CD4-positive, alpha-beta T cell treated with Interleukin-4 for 4 hours (primary cell): ENCODE measurements at places on chromosomes 1 and 21.
A peak's percentile ranks its signal among the peaks of the same experiment; 100 is the strongest.

DNA sequence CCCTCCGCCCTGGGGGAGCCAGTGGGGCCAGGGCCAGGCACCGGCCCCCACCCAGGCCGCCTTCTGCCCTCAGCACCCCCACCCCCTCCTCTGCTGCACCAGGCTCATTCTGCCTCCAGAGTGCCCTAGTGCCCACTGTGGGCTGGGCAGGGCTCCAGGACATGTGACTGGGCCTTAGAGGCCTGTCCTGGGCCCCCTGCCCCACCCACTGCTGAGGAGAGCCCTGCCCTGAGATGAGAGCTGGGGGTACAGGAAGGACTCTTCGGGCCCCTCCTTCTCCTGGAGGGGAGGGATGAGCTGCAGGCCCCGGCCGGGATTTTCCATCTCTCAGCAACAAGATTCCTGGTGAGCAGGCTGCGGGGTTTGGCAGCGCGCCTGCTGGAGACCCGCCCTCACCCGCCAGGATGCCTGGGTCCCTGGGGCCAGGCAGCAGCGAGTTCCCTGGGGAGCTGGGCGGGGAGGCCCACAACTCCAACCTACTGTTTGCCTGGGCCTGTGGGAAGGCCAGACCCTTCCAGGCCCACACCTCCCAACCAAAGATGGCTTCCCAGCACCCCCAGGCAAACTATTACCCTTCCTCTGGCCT is 14.0 kb downstream of the AHDC1 start:
- no peak for DNase-seq

DNA sequence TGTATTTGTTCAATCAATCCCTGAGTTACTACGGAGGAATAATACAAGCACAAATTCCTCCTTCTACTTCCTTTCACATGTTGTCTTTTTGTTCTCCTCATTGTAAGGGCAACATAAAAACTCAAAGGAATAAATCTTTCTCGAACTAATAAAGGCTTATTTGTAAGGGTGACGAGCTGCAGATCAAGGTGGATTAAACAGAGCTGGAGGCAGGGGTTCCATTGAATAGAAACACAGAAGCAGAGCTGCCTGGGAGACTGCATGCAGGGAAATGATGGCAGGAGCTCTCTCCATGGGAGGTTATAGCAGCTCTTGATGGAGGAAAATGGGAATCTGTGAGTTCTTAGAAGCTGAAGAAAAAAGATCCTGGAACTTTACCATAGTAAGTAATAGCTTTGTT is 160.2 kb downstream of the CYYR1 start:
- DNase-seq: no peak

- DNase-seq: no peak
Observed at GRCh38 chr1:211538287-211538686, 40.7 kb downstream of the SLC30A1 start.

- no peak for DNase-seq
Observed at GRCh38 chr1:17422461-17422860, 17.0 kb downstream of the RCC2 start.

DNA sequence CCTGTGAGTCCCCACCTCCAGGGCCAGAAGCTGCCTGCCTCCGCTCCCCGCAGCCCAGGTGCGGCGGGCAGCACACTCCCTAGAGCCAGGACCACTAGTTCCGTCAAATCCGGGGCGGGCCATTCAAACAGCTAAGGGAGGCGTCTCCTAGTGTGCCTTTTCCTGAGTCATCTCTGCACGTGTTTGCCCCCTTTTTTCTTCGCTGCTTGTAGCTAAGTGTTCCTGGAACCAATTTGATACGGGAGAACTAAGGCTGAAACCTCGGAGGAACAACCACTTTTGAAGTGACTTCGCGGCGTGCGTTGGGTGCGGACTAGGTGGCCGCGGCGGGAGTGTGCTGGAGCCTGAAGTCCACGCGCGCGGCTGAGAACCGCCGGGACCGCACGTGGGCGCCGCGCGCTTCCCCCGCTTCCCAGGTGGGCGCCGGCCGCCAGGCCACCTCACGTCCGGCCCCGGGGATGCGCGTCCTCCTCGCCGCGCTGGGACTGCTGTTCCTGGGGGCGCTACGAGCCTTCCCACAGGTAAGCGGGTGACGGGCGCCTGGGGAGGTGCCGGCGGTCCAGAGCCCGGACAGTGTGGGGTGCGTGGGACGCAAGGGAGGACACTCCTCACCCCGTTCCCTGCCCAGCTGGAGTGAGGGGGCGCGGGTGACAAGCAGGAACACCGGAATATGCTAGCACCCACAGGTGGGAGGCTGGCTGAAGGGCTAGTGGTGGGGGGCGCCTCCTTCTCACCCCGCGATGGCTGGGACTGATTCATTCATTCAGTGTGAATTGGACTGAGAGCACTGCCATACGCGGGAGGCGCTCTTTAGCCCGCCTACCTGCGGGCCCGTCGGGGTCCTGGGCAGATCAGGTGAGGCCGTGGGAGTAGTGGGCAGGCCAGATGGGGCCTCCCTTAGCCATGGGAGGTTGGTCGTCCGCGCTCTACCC is at the start of gene TNFRSF8:
TSS of gene TNFRSF8 (plus strand) at position 163 of the 932 bp plus-strand sequence. CDS start at position 459, 296 bp downstream.
- DNase-seq: peak; percentile 33

DNA sequence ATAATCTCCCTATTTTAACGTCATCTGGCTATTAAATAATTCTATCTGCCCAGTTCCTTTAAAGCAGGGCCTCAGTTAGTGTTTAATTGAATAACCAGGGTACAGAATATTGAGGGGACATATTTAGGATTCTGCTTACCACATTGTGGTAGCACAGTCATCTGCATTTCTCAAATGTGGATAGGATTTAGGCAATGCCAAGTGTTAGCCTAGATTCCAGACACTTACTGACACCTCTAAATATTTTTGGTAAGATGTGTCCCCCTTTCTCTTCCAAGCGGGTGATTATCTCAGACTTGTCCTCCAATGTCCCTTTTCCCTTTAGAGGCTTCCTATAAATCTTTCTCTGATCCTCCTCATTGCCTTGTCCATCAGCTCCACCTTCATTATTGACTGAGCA is 160.8 kb upstream of the HOOK1 start:
- no peak for DNase-seq

DNA sequence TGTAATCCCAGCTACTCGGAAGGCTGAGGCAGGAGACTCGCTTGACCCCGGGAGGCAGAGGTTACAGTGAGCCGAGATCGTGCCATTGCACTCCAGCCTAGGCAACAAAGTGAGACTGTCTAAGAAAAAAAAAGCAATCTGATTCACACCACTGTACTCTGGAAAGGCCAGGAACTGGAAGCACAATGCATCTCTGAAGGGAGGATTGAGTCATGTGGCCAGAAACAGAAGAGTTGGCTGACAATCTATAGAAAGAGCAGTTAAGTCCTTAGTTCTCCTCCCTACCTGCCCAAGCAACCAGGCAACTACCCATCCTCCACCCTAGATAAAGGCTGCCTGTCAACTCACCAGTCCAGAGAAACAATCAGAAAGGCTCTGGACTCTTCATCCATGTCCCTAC is 45.9 kb downstream of the PIK3R3 start:
- DNase-seq: no peak

GRCh38 chr1:39890273-39890672 is 7.0 kb upstream of the TRIT1 start:
- DNase-seq: no peak

DNA sequence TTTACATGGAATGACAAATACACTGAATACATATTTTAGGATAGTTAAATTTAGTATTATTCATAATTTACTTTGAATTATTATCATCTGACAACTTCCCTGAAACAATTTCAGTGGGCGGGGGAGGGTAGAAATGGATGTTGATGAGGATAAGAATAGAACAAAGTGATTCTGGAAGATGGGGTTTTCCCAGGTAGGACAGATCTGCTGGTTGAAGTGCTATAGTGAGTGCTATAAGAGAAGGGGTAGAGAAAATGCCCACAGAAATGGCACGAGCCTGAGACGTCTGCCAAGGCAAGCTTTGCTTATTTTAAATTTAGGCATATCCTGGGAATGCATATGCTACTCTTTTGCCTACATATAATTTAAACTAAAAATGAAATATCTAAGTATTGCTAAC is 3.2 kb downstream of the CFH start:
- no peak for DNase-seq

- DNase-seq: no peak
Observed at GRCh38 chr1:29426701-29427279, 190.5 kb downstream of the PTPRU start.

DNA sequence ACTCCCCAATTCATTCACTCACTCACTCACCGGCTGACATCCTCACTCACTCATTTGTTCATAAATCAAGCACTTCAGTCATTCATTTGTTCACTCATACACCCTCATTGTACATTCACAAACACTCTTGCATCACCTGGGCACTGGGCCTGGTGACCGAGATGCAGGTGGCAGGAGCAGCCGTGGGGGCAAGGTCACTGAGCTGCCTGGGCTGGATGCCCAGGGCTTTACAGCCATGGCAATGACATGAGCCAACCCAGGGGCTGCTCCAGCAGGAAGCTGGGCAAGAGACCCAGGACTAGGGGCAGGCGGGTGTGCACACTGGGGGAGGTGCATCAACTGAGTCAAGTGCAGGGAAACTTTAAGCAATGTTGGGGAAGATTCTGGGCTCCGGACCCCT is 113.6 kb upstream of the IGSF21 start:
- no peak for DNase-seq

DNA sequence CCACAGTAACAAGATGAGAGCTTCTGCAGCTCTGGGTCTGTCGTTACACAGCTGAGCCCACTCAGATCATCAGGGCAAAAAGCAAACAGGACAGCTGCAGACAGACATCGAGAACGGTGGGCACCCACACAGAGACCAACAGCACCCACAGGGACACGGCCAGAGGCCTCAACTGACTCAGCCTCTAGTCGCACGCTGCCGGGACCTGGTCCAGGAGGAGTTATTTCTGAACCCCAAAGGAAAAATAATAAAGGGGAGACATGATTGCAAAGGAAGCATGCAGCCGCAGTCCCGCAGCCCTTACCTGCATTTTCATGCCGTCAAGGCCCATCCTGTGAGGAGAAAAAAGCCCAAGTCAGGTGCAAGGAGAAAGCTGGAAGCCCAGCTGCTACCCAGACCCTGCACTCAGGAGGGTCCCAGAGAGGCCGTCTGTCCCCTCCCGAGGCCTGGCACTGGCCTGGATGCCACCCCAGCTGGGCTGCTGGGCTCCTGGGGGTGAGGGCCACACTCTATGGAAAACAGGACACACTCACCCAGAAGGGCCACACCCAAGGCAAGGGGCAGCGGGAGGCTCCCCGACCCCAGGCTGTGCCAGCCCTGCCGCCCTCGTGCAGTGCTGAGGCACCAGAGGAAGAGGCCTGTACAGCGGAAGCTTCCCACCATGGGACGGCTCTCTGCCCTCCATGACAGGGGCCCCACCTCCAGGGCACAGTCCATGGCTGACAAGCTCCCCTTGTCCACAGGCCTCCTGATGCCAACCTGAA is 15.7 kb downstream of the LSS start:
- no peak for DNase-seq

- no peak for DNase-seq
Observed at GRCh38 chr1:191695865-191696264, 462.4 kb upstream of the RGS18 start.

DNA sequence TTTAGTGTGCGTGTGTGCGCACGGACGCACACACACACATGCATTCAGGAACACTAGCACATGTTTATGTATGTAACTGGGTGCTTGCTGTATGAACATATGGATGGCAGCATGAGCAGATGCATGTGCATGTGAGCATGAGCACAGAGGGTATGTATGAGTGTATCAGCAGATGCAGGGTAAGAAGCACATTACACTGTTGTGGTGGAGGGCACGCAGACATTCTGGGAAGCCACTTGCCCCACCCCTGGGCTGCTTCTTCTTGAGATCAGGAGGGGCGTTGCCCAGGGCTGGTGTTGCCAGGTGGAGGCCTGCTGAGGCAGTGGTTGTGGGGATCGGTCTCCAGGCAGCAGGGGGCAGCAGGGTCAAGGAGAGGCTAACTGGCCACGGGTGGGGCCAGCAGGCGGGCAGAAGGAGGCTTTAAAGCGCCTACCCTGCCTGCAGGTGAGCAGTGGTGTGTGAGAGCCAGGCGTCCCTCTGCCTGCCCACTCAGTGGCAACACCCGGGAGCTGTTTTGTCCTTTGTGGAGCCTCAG is 3.9 kb upstream of the P3R3URF start:
- DNase-seq: no peak

- no peak for DNase-seq
Observed at GRCh38 chr1:10504249-10504648, 29.5 kb downstream of the PEX14 start.

GRCh38 chr1:119549719-119550132 is 42.7 kb downstream of the HSD3B1 start:
- peak; percentile 36 for DNase-seq

DNA sequence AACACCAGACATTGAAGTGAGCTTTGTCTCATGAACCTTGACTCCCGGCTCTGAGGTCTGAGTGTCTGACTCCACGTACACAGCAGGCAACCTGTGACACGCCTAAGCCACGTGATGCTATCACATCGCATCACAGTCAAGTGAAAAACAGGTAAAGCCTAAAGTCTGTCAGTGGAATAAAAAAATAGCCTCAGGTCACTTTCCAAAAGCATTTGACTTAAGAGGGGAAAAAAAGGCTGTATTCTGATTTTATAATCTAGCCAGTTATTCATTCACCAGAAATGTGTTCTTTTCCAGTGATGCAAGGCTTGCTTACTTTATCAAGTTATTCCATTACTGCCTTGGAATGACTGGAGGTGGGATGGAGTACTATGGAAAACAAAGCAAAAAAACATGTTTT is 163.2 kb upstream of the HMCN1 start:
- peak; percentile 44 for DNase-seq

- no peak for DNase-seq
Observed at GRCh38 chr1:233290396-233291034, 5.0 kb downstream of the PCNX2 start.

GRCh38 chr1:153932156-153933131 is 9.7 kb upstream of the GATAD2B start:
- no peak for DNase-seq

- DNase-seq: no peak
Observed at GRCh38 chr1:53737648-53738204, 1.2 kb downstream of the GLIS1 start.

DNA sequence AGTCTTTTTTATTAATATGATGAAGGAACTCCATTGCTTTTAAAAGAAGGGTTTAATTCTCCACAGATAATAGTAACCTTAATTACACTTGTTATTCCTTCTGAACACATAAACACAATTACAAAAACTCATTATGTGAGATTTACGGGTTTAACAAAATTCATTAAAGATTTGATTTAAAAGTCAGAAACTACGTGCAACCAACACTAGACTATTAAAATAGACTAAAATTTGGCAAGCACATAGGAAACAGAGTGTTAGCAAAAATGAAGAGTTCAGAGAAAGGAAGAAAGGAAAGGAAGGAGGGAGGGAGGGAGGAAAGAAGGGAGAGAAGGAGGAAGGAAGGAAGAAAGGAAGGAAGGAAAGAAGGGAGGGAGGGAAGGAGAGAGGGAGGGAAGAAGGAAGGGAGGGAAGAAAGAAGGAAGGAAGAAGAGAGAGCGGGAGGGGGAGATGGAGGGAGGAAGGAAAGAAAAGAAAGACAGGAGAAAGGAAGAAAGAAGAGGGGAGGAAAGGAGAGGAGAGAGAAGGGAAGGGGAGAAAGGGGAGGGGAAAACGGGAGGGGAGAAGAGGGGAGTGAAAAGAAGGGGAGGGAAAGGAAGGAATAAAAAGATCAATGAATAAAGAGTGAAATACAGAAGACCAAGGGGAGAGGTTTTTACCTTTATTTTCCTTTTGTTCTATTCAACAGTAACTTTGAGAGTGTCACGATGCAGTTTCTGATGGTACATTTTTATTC is 123.4 kb upstream of the LYPLAL1 start:
- DNase-seq: no peak

- no peak for DNase-seq
Observed at GRCh38 chr1:157278383-157279137, 140.4 kb upstream of the ETV3 start.
